Stimulated activated CD8-positive, alpha-beta memory T cell treated with anti-CD3 and anti-CD28 coated beads, Interleukin-7, amount 100 ng/mL, for 4 hours (primary cell): ENCODE measurements at places on chromosomes 7 and 10.

DNA sequence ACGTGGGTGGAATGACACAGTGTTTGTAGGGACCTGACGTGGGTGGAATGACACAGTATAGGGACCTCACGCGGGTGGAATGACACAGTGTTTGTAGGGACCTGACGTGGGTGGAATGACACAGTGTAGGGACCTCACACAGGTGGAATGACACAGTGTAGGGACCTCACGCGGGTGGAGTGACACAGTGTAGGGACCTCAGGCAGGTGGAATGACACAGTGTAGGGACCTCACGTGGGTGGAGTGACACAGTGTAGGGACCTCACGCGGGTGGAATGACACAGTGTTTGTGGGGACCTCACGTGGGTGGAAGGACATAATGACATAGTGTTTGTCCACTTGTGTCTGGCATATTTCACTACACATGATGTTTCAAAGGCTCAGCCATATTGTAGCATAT lies 19.3 kb downstream of the PPP2R2D start:
- no peak for DNase-seq

DNA sequence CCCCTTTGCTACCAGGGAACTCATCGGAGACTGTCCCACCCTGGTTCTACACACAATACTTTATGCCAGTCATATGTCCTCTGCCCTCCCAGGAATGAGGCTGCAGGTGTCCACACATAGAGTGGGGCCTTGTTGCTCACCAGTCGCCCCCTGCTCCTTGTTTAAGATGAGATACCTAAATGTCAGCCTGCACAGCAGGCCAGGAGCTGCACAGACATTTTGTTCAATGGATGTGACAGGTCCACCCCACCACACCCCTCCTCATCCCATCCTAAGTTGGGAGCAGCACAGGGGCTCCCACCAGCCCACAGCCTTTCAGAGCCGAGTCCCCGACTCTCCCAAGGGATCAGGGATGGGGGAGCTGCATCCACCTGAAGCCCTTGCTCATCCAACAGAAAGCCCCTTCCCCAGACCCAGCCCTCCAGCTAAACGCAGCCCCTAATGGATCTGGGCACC lies 6.2 kb upstream of the GRID1 start:
- no peak for DNase-seq

GRCh38 chr10:86968271-86968993 lies at the start of gene ADIRF:
TSS of gene ADIRF (plus strand) at chr10:86968482. CDS start at chr10:86968545, 63 bp downstream.
- DNase-seq: no peak

DNA sequence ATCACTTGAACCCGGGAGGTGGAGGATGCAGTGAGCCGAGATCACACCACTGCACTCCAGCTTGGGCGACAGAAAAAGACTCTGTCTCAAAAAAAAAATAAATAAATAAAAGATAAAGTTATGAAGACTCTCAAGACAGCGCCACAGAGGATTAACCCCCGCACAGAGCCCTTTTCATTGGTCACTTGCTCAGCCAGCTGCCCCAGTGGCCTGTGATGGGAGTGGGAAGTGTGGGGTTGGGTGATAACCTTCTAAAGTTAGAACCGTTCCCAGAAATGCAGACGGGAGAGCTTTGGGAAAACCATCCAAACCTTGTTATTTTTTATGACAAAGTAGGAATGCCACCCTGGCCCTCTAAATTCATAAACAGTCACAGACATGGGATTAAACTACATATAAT lies 57.4 kb downstream of the PARP12 start:
- DNase-seq: no peak

- no peak for DNase-seq
Measured at GRCh38 chr7:711093-711921, 15.2 kb upstream of the DNAAF5 start.

GRCh38 chr10:80160361-80161320 lies 28.1 kb downstream of the PLAC9 start:
- DNase-seq: no peak

- no peak for DNase-seq
Measured at GRCh38 chr7:70092314-70093204, 494.3 kb downstream of the AUTS2 start.

- no peak for DNase-seq
Measured at GRCh38 chr10:103687172-103687571, 168.2 kb downstream of the SH3PXD2A start.

DNA sequence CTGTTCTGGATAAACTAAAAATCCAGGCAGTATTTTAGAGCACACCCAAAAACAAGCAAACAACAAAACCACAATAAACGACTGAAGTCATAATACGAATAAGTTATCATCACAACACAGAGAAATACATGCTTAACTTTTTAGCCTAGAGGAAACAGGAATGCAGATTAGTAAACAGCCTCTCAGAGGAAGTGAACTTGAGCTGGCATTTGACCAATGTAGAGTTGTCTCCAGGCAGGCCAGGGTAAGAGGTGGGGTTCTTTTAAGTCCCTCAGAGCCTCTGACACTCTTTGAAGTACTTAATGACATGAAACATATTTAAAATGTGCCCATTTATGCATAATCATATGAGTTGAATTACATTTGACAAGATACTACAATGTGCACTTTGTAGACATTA lies 43.3 kb upstream of the PLXDC2 start:
- no peak for DNase-seq

DNA sequence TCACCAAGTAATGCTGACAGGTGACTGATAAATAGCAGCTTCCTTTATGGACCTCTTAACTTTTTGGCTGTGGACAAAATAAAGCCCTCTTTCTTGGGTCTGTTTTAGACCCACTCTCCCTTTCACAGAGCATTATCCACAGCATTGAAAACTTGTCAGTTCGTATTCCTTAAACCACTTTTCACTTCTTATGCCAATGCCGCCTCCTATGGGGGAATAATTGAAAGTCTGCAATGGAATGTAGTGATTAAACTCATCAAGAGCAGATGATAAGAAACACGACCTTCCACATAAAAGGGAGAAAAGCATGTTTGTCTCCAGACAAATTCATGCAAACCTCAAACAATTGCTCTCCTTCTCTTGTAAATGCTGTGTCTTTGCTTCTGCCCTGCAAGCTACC lies 153.4 kb downstream of the SORCS1 start:
- DNase-seq: no peak

DNA sequence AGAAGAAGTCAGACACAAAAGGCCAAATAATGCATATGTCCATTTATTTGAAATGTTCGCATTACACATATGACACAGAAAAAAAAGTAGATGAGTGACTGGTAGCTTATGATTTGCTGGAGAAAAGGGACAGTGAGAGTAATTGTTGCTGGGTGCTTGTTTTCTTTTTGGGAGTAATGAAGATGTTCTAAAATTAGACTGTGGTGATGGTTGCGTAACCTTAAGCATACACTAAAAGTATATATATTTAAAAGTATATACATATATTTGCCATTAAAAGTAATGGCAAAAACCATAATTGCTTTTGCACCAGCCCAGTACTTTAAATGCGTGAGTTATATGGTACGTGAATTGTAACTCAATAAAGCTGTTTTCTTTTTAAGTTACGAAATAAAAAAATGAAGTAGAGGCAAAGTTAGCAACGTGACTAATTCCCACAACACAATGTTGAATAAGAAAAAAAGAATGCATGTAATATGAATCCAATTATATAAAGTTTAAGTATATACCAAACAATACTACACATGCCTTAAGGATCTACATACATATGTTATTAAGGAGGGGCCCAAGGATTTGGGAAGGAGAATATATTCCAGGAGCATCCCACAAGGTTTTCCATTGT lies 360.4 kb upstream of the CELF2 start:
- DNase-seq: no peak

GRCh38 chr7:130009848-130010688 lies 41.1 kb downstream of the ZC3HC1 start:
- DNase-seq: no peak

DNA sequence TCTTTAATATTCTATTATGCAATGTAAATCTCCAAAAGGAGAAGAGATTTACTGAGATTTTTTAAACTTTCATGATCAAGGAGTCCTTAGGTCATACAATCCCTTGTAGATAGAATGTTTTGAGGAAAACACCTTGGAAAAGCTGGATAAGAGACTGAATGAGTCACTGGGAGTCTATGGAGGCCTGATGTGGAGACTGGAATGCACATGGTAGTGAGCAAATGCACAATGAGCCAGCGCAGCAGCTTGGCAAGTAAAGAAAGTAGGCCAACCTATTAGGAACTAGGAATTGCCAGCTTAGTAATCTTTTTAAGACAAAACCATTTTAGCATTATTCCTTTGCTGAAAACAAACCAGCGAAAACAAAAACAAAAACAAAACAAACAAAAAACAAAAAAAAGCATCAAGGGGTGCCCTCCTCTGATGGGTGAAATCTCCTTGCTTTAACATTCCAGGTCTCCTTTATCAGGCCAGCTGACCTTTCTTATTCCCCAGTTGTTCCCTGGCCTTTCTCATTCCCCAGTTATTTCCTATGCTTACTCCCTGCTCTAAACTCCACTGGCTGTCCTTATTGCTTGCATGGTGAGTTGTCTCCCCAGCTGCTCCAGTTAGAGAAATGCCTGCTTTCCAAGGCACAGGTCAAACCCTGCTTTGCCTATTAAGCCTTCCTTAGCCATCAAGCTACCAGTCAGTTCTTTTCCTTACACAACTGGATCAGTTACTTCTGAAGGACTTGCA lies 135.8 kb downstream of the PLCE1 start:
- DNase-seq: no peak

GRCh38 chr10:100970914-100971811 lies 1.9 kb downstream of the SEMA4G start:
- DNase-seq: no peak

DNA sequence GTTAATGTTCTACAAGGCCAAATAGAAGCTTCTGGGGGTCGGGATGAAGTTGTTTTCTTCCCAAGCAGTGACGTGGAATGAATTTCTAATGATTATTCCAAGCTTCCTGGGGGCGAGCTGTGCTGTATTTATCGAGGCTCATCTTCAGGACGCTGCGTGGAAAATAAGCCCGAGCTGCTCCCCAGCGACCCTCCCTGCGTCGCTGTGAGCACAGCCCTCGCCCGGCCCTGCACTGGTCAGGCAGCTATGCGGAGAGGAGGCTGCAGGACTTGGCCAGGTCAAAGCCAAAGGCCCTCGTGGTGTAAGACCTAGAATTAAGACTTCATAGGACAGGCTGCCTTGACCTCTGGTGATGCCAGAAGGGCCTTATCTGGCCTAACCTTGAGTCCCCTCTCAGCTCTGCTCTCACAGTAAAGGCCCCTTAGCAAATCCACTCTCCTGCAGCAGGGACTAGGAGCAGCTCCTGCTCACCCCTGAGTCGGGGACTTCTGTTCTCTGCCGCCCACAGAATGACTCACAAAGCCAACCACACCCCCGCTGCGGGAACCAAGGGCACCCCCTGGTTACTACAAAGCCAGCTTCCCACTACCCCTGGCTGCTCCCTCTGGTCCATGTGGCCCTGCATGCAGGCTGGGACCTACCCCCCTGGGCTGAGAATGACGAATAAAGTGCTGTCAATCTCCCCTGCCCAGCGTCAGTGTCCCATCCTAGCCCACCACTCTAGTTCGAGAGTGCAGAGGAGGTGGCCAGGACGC lies 501.6 kb downstream of the TCERG1L start:
- no peak for DNase-seq

GRCh38 chr7:157281221-157281998 lies 55.4 kb upstream of the DNAJB6 start:
- no peak for DNase-seq
